ENCODE measurements at places on chromosomes 3 and 15. TPM values are rescaled to one million over a fixed set of nuclear protein-coding genes. Genes with fewer than 3 reads are reported as not detected.
A peak's percentile ranks its signal among the peaks of the same experiment; 100 is the strongest.

GRCh38 chr3:194306771-194307640 lies 44.1 kb downstream of the CPN2 start:
- H3K36me3 ChIP-seq, result no peaks in the 10 kb centered on the region
- H3K27me3 ChIP-seq, result no peaks in the 10 kb centered on the region
- H3K27ac ChIP-seq, result no peak overlapping the region
- no peak for ATAC-seq

GRCh38 chr3:58623961-58624360 lies 42.6 kb downstream of the FAM3D start:
- H3K4me3 ChIP-seq, result no peak overlapping the region
- H3K4me1 ChIP-seq, result peaks cover 24% of the 10 kb centered on the region
- H3K27me3 ChIP-seq, result no peaks in the 10 kb centered on the region
- H3K27ac ChIP-seq, result no peak overlapping the region

DNA sequence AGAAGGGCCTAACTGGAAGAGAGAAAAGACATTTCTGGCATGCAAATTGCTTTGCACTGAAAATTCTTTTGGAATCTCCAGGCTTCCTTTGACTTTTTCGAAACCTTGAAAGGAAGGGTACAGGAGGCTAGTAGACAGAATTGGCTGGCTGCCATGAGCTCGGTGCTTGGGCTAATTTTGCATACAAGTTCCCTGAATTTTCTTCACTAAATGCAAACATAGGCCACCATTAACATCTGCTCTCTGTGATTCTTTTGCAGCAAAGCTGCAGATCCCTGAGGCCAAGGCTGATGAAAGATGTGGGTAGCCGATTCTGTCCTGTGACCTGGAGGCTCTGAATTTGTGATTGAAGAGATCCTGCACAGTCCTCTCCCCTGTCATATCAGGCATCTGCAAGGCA lies 247.8 kb upstream of the MCTP2 start:
- no peak overlapping the region for H3K4me3 ChIP-seq
- ATAC-seq, result no peak
- H3K4me1 ChIP-seq, result peaks cover 53% of the 10 kb centered on the region
- no peak overlapping the region for H3K27ac ChIP-seq

DNA sequence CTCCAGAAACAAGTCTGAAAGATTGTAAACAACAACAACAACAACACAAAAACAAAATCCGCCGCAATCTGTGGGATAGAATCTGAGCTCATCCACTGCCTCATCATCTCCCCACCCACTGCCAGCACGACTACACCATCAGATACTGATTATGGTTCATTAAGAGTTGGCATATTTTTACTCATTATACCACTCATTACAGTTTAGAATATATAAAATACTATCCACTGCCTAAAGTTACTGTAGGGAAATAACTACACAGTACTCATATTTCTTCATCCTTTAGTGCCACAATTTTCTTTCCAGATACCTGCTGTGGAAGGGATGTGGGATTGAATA lies 152.5 kb upstream of the PEX5L start:
- H3K27ac ChIP-seq, result no peak overlapping the region
- no peaks in the 10 kb centered on the region for H3K36me3 ChIP-seq
- ATAC-seq, result no peak
- H3K4me1 ChIP-seq, result no peaks in the 10 kb centered on the region
- H3K27me3 ChIP-seq, result no peaks in the 10 kb centered on the region

GRCh38 chr3:38146504-38146903 lies 8.0 kb downstream of the MYD88 start:
- no peak overlapping the region for H3K4me3 ChIP-seq
- H3K4me1 ChIP-seq, result no peaks in the 10 kb centered on the region
- H3K36me3 ChIP-seq, result peaks cover 11% of the 10 kb centered on the region
- no peak overlapping the region for H3K27ac ChIP-seq
- no peak for ATAC-seq
- no peaks in the 10 kb centered on the region for H3K27me3 ChIP-seq

DNA sequence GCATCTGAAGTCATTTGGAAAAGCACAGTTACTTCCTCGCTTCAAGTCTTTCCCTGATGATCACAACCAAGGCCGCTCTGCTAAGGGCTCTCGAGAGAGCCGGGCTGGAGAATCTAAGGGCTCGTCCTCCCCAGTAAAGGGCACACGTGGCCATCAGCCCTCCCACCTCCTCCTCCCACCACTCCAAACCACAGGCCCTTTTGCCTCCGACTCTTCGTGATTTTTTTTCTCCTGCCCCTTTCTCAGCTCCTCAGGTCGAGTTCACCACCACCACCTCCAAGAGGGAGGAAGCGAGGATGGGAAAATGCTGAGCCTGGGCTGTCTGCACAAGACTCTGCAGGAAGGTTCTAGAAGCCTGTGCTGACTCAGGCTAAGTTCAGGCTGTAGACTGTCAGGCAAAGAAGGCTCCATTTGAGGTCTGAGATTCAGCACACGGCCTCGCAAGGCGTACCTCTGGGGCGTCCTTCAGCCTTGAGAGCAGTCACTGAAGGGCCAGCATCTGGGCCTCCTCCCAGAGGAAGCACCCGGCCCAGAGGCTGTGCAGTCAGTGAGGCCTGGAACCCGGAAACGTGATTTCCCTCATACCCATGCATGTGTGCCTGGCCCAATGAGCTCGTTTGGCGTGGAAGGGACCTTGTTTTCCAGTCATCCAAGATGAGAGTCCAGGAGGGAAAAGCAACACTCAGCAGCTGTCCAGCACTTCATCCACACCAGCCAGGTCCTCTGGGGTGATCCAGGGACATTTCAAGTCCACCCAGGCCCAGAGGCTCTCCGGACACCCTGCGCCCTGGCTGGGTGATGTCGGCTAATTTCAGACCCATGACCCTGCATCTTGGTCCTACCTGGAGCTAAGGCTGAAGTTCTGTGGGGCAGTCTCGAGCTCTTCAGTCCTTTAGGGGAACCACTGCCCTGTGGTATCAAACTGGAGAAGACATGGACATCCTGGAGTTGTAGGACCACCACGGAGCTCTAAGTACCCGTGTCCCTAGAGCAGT lies 196.8 kb downstream of the XXYLT1 start:
- H3K36me3 ChIP-seq, result no peaks in the 10 kb centered on the region
- no peak overlapping the region for H3K4me3 ChIP-seq
- no peaks in the 10 kb centered on the region for H3K4me1 ChIP-seq

- no peak overlapping the region for H3K27ac ChIP-seq
- H3K4me1 ChIP-seq, result peaks cover 53% of the 10 kb centered on the region
- peak; percentile 65 for ATAC-seq
Measured at GRCh38 chr3:37466660-37467359, 292.4 kb upstream of the LRRFIP2 start.

DNA sequence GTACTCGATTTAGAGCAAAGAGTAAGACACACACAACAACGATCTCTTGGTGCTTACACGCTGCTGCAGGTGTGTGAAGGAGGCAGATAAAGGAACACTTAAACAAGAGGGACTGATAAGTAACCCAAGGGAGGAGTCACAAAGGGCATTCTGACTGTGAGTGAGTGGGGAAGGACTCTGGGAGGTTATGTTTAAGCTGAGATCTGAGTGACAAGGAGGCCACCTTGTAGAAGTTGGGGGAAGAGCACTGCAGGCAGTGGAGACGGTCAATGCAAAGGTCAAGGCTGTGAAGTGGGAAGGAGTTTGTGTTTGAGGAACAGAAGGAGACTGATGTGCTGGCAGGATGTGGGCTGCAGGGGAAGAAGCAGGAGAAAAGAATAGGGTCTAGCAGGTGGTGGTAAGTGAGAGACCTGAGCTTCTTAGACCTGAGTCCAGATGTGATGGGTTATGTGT lies 63.1 kb downstream of the LPP start:
- no peak for ATAC-seq
- H3K4me3 ChIP-seq, result peak overlapping the region; percentile 51
- no peaks in the 10 kb centered on the region for H3K36me3 ChIP-seq
- peak overlapping the region; percentile 100 for H3K27ac ChIP-seq

GRCh38 chr15:70035051-70035718 lies 62.5 kb downstream of the TLE3 start:
- H3K36me3 ChIP-seq, result no peaks in the 10 kb centered on the region
- no peak overlapping the region for H3K27ac ChIP-seq

- no peak overlapping the region for H3K4me3 ChIP-seq
- no peak overlapping the region for H3K27ac ChIP-seq
- H3K27me3 ChIP-seq, result no peaks in the 10 kb centered on the region
- no peak for ATAC-seq
Measured at GRCh38 chr15:99909592-99910295, 176.5 kb upstream of the LYSMD4 start.

- H3K36me3 ChIP-seq, result no peaks in the 10 kb centered on the region
- no peak for ATAC-seq
- peaks cover 10% of the 10 kb centered on the region for H3K27me3 ChIP-seq
Measured at GRCh38 chr15:69820819-69821218, 276.9 kb downstream of the TLE3 start.

DNA sequence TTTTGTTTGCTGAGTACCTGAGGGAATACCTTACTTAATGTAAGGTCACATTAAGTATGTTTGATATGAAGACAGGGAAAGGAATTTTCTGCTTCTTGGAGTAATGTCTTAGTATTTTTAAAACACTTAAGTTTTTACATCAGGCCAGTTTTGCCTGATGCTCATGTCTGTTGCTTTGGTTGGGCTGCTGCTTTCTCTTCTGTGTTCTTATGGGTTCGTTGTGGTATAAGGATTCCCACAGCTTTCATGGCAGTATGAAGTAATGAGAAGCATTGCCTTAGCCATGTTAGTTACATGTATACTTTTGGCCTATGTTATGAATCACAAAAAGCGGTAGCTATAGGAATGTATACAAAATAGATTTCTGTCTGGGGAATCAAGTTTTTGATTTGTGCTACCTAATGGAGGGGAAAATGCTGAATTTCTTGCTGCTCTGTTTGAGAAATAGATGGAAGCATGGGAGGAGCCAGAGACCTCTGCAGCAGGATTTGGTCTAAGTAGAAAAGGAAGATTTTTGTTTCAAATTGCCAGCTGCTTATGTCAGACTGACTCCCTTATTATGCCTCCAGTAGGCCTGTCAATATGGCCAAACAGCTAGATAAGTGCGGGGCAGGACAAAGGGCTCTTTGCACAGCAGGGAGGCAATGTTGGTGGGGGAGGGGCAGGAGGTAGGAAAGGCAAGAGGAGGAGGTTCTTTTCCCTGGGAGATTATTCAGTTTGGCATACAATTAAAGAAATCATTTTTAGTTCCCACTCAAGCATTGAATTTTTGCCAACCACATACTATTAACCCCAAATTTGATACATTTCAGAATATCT lies 5.2 kb downstream of the SETD5 start:
- H3K27me3 ChIP-seq, result no peaks in the 10 kb centered on the region
- peak overlapping the region; percentile 98 for H3K27ac ChIP-seq
- H3K4me3 ChIP-seq, result no peak overlapping the region
- H3K4me1 ChIP-seq, result peaks cover 42% of the 10 kb centered on the region
- H3K36me3 ChIP-seq, result no peaks in the 10 kb centered on the region

GRCh38 chr3:49265661-49266386 lies 11.2 kb downstream of the C3orf62 start:
- H3K4me1 ChIP-seq, result no peaks in the 10 kb centered on the region
- no peak for ATAC-seq
- H3K27me3 ChIP-seq, result no peaks in the 10 kb centered on the region
- H3K36me3 ChIP-seq, result peaks cover 6% of the 10 kb centered on the region
- H3K27ac ChIP-seq, result peak overlapping the region; percentile 69

DNA sequence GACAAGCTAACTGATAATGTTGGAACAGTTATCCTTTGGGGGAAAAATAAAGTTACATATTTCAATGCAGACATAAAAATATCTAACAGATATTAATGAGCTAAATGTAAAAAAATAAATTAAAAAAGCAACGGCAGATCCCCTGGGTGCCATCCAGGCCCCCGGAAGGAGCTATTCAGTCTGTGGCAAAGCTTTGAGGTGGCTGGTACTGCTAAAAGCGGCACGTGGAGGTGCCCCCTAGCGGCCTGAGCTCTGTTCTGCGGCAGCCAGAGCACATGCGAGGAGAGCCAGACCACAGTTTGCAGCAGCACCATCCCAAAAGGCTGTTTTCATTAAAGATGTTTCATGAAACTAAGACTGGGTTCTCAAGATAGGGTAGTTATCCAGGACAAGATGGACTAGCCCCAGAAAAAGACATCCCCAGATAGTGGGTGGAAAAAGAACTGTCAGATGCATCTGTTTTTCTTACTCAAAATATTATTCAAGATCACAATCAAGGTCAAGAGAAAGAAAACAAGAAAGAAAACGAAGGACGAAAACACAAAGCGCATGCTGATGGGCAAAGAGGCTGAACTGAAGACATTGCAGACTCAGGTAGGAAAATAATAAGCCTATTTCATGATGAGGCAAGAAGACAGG lies 18.7 kb downstream of the AP3S2 start:
- H3K36me3 ChIP-seq, result peaks cover 4% of the 10 kb centered on the region
- H3K27ac ChIP-seq, result no peak overlapping the region
- H3K27me3 ChIP-seq, result no peaks in the 10 kb centered on the region
- peak; percentile 86 for ATAC-seq

- H3K4me3 ChIP-seq, result no peak overlapping the region
- H3K27me3 ChIP-seq, result peaks cover 7% of the 10 kb centered on the region
- ATAC-seq, result no peak
- no peak overlapping the region for H3K27ac ChIP-seq
- H3K4me1 ChIP-seq, result no peaks in the 10 kb centered on the region
Measured at GRCh38 chr15:69909719-69910444, 187.8 kb downstream of the TLE3 start.

DNA sequence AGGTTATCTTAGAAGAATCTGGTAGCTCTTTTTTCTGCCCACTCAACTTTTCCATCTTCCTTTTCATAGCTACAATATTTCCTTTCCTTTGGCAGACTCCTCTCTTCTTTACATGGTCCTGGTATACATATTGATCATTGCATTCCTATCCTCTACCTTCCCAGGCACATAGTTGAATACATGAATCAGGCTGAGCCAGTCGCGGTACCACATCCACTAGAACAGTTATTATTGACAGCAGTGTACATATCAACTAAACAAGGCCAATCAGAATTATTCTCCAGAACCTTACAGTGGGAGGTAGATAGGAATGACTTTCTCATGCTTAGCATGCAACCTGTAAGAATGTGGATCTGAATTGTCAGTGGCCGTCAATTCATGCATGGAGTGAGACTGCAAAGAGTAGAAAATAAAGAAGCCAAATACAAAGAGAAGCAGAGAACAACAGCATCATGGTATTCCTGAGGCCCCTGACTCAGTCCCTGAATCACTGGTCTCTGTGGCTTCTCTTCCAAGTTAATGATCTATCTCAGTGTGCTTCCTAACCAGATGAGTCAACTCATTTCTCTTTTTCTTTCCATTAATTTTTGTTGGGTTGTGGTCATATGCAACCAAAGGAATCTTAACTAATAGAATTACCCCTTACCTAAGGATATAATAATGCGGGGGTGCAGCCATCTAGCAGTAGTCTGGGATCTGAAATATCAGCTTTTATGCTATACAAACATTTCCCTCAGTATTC lies 60.9 kb upstream of the DCBLD2 start:
- H3K4me1 ChIP-seq, result no peaks in the 10 kb centered on the region
- no peaks in the 10 kb centered on the region for H3K36me3 ChIP-seq
- no peaks in the 10 kb centered on the region for H3K27me3 ChIP-seq

The TGM5 gene
- 0.31 TPM for total RNA-seq

The EXD1 gene
- total RNA-seq, result not detected

The GCSAM gene
- 0.42 TPM for total RNA-seq

The MAPK6 gene
- 17.5 TPM for total RNA-seq

The EIF4E3 gene
- total RNA-seq, result 46.4 TPM

The UROC1 gene
- not detected for total RNA-seq

The SHC4 gene
- 1.4 TPM for total RNA-seq
